ENCODE measurements at places on chromosomes 4 and X.
A peak's percentile ranks its signal among the peaks of the same experiment; 100 is the strongest.

GRCh38 chrX:45006002-45006800, 133.2 kb downstream of the KDM6A start:
- DNase-seq: no peak

- no peak for DNase-seq
Observed at GRCh38 chrX:39808471-39808917, 289.3 kb downstream of the BCOR start.

DNA sequence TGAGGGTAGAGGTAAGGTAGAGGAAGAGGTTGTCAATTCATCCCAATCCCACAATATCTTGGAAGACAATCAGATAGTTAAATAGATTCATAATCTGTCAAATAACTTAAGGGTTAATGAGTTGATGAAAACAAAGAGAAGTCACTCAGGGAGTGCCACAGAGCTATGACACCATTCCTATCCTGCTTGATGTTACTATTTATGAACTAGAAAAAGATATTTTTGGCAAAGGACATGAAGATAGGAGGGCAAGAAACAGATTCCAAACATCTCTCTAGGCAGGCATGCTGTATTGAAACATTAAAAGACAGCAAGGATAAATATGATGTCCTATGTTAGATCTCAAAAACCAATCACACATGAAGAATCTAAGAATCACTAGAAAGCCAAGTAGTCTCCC, 3.5 kb upstream of the SRPX start:
- no peak for DNase-seq

GRCh38 chr4:151781026-151781425, 20.2 kb upstream of the GATB start:
- DNase-seq: peak; percentile 4

DNA sequence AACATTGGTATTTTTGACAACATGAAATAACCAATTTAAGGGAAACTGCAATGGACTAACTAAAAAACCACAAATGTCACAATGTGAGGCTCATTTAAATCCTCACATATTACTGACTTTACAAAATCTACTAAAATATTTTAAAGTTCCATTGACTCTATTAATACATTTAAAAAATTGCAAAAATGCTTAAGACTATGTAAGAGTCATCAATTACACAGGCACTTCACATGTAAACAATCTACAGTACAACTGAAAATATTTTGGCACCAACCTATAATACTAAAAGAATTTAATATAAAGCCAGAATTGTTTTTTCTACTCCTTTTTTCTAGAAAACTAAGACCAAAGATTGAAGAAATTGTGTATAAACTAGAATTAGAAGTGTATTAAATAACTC, 76.8 kb upstream of the RBMXL3 start:
- DNase-seq: no peak

- DNase-seq: no peak
Observed at GRCh38 chr4:42638993-42639392, 17.9 kb downstream of the ATP8A1 start.

- DNase-seq: no peak
Observed at GRCh38 chr4:113675731-113676697, 85.5 kb downstream of the CAMK2D start.

- DNase-seq: no peak
Observed at GRCh38 chr4:114400531-114400930, 198.1 kb upstream of the UGT8 start.

DNA sequence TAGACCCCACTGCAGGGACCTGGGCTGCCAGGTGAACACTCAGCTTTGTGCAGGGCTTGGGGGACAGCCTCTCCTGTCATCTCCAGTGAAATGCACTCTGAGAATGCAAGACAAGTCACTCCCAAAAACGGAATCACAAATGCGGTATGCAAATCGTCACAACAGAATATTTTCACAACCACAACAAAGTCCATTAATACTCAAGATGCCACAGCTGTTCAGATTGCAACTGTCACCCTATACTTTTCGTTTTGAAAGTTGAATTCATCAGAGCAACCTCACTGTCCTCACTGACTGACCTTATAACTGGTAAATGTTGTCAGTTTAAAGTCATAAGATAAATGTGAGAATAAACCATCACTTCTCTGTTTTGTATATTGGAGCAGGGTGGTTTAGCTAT, 16.6 kb downstream of the JAKMIP1 start:
- DNase-seq: no peak

DNA sequence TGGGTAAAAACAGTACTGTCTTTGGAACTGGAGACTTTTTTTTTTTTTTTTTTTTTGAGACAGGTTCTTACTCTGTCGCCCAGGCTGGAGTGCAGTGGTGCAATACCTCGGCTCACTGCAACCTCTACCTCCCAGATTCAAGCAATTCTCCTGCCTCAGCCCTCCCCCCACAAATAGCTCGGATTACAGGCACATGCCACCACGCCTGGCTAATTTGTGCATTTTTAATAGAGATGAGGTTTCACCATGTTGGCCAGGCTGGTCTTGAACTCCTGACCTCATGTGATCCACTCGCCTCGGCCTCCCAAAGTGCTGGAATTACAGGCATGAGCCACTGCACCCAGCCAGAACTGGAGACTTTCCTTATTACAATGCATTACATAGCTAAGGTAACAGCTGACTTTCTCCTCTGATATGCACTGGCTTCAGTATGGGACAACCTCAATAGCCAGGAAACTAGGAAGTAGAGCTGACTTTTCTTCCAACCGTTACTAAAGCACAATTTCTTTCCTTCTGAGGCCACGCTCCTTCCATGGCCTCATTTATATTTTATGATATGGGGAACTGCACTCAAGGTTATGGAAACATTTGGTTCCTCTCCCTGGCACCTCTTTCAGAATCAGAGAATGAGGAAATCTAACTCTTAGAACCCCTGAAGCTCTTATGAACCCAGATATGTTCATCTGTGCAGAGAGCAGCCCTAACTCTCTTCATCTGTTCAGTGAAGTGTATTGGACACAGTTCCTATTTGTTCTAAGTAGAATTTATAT, 53.5 kb upstream of the FAM9B start:
- no peak for DNase-seq

- DNase-seq: no peak
Observed at GRCh38 chr4:113471146-113471860, 290.2 kb downstream of the CAMK2D start.

GRCh38 chr4:101328063-101328602, 19.2 kb downstream of the PPP3CA start:
- DNase-seq: no peak

DNA sequence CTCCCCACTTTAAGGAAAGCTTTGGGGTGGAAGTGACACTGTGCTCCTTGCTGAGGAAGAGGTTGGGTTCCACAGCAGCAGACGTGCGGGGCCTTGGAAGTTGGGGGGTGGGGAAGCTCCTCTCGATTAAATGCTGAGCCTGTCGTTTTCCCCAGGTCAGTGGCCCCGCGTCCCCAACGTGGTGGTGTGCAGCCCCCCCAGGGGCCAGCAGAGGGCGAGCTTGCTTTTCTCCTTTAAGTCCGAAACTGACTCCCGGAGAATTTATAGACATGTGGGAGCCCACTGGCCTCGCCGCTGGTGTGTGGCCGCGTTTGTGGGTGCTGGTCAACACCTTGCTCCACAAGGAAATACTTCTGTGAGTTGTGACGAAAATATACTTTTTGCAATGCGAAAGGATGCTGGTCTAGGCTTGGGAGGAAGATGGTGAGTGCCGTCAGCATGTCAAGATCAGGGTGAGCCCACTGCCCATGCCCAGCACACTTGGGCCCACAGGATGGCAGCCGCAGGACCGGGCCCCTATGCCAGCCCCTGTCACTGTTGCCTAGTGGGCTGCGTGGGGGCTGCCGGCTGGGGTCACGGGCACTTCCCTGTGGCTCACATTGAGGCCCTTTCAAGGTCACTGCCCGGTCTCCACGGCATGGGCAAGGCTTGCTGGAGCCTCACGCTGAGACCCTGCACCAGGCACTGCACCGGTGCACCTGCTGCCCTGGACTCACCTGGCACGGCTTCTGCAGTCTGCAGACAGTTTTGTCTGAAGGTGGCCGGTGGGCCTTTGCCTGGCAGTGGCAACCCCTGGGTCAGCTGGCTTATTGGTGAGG, 9.4 kb downstream of the UVSSA start:
- no peak for DNase-seq

- DNase-seq: no peak
Observed at GRCh38 chrX:149949743-149950436, 11.6 kb upstream of the EOLA2 start.

DNA sequence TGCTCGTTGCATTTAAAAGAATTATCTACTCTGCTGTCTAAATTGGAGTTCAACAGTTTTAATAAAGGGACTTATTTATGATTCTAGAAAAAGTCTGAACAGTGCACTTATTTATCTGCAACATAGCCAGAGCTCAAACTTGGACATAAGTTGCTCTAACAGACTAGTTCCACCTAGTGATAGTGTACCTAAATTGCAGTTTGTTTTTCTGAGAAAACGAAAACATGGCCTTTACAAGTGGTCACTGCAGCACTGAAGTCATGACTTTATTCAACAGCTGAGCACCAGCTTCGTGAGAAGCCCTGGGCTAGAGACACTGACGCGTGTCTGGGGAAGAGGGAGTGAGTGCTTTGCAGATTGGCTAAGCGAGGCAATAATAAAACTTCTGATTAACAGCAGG, 77.3 kb upstream of the IGSF1 start:
- no peak for DNase-seq

GRCh38 chrX:22366906-22367305, 94.2 kb downstream of the CBLL2 start:
- no peak for DNase-seq

- DNase-seq: no peak
Observed at GRCh38 chr4:22031423-22031822, 82.9 kb upstream of the KCNIP4 start.

- no peak for DNase-seq
Observed at GRCh38 chrX:137926090-137926489, 360.2 kb downstream of the ZIC3 start.

DNA sequence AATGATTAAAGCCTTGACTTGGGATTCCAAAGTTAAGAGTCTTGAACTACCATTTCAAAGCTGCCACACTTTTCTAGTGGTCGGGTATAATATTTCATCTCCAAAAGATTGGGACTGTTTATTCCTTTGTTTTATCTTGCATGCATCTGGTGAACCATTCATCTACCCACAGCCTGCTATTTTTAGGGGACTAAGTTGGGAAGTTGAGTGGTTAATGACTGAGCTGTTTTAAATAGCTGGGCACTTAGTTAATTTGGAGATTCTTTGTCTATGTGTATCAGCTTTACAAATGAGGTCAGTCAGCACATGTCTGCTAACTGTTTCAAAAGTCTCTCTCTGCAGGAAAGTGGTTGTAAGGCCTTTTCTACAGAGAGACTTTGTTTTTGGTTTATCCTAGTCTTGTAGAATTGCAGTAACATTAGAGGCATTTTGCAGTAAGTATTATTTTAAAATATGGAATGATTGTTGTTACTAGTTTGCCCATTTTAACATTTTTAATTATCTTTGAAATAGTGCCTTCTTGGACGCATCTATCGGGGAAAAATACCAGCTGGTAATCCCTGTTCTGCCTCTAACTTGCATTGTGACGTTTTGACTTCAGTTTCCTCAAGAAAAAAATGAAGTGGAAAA, 8.2 kb downstream of the BMP2K start:
- DNase-seq: no peak

- no peak for DNase-seq
Observed at GRCh38 chr4:134463771-134464170, 262.2 kb upstream of the PABPC4L start.

DNA sequence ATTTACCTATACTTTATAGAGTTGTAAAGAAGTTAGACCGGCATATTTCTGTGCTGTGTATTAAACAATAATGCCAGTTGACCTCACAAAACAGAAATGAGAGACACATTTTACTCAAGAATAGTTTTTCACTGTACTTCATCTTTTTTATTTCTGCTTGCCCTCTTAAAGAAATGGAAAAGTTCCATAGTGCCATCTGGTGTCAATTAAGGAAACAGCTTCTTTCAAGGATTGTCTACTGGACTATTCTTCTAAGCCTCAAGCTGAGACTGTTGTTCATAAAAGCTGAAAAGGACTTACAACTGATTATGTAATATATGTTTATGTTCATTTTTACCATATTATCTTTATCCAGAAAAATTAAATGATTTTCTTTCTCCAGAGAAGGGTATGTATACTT, 1523.7 kb downstream of the ARAP2 start:
- DNase-seq: no peak

GRCh38 chrX:123927845-123928244, 33.7 kb upstream of the STAG2 start:
- DNase-seq: no peak
